ENCODE measurements at places on chromosomes 2 and 18.

DNA sequence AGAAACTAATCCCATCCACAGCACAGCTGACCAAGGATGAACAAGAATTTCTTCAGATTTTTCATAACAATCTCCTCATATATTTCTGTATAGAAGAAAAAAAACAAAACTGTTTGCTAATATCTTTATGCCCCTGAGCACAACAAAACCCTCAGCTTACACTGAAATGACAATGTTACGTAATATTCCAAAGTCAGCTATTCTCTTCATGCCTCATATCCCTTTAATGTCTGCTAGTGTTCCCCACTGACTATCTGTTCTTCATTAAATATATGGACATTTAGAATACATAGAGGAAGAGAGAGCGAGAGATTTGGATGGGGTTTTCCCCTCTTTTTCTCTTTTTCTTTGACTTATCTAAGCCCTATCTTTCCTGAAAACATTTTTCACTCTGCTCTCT, 87.9 kb upstream of the GULP1 start:
- no peak for DNase-seq

DNA sequence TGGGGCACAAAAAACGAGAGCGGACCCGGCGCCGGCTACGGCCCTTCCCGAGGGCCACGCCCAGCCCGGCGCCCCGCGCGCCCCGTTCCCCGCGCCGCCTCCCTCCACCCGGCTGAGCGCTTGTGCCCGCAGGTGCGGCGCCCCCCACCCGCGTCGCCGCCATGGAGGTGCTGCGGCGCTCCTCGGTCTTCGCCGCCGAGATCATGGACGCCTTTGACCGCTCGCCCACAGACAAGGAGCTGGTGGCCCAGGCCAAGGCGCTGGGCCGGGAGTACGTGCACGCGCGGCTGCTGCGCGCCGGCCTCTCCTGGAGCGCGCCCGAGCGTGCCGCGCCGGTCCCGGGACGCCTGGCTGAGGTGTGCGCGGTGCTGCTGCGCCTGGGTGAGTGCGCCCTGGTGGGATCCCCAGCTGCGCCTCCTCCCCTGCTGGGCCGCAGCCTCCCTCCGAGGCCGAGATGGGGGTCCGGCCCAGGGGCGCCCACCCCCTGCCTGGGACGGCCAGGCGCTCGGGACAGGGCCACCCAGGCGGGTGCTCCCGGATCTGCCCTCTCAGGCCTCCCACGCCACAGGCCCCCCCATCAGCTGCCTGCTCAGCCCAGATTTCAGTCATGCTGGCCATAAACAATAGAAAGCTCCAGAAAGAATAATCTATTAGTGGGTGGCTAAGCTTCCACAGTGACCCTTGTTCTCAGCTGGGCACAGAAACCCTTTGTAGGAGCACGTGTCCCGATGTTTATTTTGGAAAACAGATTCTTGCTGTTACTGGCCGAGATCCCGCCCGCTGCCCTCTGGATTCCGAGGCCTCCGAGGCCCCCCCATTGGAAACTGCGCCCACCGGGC, 997 bp downstream of the BOK start:
- no peak for DNase-seq

DNA sequence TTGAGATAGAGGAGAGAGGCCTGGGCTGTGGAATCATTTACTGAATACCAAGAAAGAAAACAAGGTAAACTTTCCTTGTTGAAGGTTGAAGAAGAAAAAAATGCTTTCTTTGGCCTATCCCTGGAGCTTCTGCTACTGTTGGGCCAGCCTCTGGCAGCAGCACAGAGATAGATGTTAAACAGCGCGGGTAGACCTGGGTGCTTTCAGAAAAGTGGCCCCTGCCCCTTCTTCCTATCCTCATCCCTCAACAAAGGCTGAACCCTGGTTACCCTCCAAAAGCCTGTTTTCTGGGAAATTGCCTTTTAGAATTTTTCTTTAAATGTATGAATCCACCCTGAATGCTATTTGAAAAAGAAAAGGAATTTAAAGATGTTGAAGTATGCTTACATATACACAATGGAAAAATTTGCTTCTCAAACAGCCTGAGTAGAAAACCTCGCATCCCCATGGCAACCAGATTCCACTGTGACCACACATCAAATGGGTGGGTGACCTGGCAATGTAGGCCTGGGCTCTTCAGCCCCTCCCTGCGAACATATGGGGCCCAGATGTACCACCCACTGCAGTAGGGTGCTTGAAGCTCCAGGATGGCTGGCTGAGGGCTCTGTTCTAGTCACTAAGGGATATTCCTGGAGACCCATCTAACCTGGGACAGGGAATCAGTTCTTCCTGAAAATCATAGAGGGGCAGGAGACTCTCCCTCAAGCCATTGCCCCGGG, 23.4 kb upstream of the CHRNA1 start:
- DNase-seq, result no peak

DNA sequence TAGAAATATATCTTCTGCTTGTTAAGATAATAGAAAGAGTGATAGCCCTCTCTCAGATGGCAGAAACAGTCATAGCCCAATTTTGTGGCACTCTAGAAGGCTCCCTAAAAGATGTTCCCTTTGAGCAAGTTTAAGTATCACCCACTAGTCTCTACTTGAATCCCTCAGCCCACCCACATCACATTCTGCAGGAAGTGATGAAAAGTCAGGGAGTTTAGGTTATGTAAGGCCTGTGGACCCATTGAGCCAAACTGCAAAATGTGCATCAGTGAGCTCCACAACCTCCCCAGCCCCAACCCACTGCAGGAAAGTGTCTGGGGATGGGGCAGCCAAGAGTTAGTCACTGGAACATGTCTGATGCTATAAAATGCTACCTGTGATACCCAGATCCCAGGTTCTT, 25.6 kb downstream of the ANKRD44 start:
- DNase-seq, result no peak

DNA sequence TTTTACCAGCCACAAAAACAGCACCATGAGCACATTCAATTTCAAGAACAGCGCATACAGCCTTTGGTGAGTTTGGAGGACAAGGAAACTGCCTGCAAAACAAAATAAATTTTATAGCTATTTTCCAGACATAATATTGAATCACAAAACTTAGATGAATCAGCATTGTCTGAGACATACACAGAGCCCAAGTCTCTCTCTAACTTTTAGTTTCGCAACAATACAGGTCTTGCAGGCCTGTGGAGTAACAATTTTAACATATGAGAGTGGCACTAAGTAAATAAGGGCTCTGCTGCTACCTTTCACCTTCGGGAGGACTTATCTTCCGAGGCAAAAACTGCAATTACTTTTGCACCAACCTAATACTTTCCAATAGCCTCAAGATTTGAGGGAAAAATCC, 56.1 kb upstream of the PEX13 start:
- no peak for DNase-seq

DNA sequence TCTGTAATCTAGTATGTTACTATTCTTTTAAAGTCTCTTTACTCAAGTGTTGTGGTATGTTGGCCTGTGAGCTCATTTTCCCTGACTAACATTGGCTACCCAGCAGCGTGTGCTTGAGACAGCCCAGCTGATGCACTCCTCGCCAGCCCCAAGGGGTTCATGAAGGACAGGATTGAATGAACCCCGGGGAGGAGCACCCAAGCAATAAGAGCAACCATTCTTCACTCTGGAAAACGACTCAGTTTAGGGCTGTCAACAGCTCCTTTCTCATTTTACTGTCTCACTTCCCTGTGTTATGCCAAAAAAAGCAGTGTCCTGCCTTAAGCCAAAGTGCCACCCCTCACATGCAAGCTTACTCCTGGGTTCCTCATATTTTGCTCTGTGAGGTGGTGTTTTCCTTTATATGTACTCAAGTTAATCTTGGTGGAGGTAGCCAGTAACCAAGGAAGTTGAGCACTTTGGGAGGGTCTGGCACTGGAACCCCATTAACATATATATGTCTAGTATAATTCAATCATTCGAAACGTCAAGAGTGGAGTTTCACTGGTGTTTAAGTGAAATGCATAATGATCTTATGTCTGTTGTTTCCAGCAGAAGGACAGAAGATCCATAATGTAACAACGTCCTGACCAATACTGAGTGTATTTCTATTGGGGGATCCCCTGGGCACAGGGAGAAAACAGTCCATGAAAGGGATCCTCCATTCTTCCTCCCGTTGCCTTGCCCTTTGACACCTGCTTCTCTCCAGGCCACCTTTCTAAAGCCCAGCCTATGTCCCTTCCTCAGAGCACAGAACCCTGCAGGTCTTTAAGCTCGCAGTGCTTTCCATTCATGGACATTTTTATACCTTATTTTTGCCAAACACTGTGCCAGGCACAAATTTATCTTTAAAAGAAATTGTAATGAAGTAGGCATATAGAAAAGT, 43.2 kb downstream of the ATIC start:
- no peak for DNase-seq

DNA sequence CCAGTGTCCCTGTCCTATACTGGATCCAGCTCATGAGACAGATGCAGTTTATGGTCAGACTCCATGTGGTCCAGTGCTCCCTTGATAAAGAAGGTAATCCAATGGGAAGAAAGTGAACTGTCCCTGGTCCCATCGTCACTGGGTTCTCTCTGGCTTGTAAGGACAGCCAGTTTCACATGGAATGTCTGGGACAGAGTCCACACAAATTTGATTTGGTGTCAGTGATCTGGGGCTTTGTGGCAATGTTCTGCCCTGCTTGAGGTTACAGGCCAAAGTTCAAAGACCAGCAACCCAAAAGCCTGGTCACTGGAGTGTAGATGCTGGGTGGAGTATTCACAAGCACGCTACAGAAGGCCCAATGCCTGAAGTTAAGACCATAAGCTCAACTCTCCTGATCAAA, 22.2 kb upstream of the FHL2 start:
- DNase-seq, result no peak

- DNase-seq, result no peak
Observed at GRCh38 chr2:38146907-38147307, 71.0 kb upstream of the CYP1B1 start.

- DNase-seq, result no peak
Observed at GRCh38 chr18:26908906-26909305, 43.4 kb upstream of the AQP4 start.

- no peak for DNase-seq
Observed at GRCh38 chr2:19648583-19648982, 253.2 kb downstream of the TTC32 start.

- DNase-seq, result no peak
Observed at GRCh38 chr2:127665267-127665893, 9.9 kb downstream of the LIMS2 start.

DNA sequence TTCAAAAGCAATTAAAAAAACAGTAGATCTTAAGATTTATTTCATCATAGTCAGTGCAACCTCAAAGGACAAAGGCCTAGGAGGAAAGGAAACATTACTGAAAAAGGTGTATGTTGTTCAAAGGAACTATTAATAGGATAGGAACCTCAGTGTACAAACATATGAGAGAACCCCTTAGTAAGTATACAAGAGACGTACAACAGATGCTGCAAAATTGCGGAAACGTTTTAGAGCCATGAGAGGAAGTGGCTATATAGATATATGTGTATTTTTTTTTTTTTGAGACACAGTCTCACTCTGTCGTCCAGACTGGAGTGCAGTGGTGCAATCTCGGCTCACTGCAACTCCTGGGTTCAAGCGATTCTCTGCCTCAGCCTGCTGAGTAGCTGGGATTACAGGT, 22.2 kb downstream of the PIK3C3 start:
- no peak for DNase-seq

GRCh38 chr18:44803019-44803650, 122.4 kb downstream of the SETBP1 start:
- no peak for DNase-seq

- no peak for DNase-seq
Observed at GRCh38 chr2:239471011-239471792, 70.4 kb upstream of the HDAC4 start.

DNA sequence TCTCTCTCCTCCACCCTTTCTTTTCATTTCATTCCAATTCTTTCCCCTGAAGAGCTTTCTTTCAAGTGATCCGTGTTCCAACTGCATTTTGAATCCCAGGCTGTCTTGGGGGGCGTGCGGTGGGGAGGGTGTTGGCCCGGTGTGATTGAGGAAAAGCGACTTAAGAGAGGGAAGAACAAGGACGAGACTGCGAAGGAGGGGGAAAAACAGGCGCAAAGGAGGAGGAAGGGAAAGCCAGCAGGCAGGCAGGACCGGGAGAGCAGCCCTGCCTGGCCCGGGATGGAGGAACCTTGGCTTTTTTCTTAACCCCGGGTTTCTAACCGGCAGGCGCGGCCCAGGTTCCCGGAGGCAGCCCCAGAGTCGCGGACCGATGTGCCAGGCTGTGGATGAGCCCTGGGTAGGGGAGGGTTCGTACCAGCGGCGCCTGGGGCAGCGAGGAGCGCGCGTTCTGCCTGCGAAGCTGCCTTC, 1.3 kb downstream of the ADCYAP1 start:
- no peak for DNase-seq

DNA sequence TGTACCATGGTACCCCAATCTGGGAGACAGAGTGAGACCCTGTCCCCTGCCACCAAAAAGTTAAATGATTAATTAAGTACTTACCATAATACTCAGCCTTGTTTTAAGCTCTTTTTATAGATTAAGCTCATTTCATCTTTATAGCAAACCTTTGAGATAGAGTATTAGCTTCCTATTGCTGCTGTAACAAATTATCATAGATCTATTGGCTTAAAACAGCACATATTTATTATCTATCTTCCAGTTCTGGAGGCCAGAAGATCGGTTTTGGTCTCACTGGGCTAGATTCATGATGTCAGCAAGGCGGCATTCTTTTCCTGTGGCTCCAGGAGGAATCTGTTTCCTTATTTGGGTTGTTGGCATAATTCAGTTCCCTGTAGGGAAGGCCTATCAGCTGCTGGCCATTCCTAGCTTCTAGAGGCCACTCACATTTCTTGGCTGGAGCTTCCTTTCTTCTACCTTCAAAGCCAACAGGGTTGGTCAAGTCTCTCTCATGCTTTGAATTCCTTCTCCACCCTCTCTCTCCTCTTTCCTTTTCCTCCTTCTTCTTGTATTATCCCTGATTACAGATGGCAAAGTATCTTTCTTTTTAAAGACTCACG, 13.7 kb upstream of the GREB1 start:
- no peak for DNase-seq

DNA sequence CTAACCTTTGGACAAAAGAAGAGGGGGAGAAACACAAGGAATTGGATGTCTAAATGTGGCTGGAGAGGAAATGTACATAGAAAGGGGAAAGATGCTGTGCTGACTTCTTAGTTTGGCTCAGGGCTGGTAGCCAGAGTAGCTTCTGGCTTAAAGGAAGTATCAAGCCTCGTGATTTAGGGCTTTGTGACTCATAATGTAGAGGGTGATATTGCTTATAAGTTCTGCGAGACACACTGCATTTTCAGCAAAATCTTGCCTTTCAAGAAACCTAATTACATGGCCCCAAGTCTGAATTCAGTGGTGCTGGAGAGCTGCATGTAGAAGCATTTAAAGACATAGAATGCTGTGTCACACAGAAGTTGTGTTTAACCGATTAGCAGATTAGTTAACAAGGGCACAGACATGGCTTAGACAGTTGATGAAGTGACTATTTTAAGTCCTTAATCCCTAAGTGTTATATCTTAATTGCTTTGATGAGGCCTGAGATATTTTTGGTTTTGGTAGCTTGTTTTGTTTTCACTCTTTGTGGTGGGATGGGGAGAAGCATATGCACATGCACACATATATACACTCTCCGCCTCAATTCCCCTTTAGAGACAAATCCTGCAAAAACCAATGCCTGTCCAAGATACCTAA, 66.4 kb downstream of the EPAS1 start:
- no peak for DNase-seq

- DNase-seq, result no peak
Observed at GRCh38 chr2:130756874-130757668, 1.7 kb downstream of the AMER3 start.
